ENCODE measurements at places on chromosomes 1 and 21.

- no peak for DNase-seq
Observed at GRCh38 chr1:145871994-145872924, 13.4 kb upstream of the PIAS3 start.

DNA sequence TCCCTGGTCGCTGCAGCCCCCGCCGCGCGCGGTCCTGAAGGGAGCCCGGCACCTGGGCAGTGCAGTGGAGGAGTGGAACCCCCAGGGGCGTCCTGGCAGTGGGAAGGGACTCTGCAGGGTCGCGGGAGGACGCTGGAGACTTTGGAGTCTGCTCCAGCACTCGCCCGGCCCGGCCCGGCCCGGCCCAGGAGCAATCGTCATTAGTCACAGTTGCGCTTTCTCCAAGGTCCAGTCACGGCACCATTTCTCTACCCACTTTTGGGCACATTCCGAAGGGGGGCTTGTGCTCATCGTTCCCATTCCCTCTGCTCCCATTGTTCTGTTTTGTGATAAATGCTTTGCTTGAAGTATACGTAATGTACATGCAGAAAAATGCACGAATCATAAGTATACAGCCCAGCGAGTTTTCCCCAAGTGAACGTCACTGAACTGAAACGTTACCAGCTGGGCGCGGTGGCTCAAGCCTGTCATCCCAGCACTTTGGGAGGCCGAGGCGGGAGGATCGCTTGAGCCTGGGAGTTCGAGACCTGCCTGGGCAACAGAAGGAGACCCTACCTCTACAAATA lies 999 bp downstream of the THAP3 start:
- DNase-seq: no peak

GRCh38 chr1:213083112-213083445 lies 32.0 kb downstream of the RPS6KC1 start:
- DNase-seq: no peak

DNA sequence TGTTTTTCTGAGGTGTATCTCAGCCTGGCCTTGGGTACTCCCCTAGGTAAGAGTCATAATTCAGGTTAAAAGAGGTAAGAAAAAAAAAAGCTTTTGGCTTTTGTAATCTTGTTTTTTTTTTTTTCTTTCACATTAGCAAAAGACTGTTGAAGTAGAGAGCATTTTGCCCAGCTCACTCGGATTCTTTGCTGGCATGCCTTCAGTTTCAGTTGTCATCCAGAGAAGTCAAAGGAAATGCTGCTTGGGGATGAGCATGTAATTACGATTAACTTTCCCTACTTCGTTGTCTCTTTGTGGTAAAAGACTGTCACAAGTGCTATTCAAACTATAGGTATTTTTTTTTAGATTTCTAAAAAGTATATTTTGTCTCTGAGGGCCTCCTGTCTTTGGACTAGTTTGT lies 6.3 kb downstream of the BACH1 start:
- DNase-seq: no peak

- no peak for DNase-seq
Observed at GRCh38 chr1:25871086-25871703, 4.3 kb downstream of the PAQR7 start.

- DNase-seq: no peak
Observed at GRCh38 chr1:229046251-229046853, 224.6 kb upstream of the RAB4A start.

- DNase-seq: no peak
Observed at GRCh38 chr1:187961895-187962294, 1133.1 kb downstream of the PLA2G4A start.

DNA sequence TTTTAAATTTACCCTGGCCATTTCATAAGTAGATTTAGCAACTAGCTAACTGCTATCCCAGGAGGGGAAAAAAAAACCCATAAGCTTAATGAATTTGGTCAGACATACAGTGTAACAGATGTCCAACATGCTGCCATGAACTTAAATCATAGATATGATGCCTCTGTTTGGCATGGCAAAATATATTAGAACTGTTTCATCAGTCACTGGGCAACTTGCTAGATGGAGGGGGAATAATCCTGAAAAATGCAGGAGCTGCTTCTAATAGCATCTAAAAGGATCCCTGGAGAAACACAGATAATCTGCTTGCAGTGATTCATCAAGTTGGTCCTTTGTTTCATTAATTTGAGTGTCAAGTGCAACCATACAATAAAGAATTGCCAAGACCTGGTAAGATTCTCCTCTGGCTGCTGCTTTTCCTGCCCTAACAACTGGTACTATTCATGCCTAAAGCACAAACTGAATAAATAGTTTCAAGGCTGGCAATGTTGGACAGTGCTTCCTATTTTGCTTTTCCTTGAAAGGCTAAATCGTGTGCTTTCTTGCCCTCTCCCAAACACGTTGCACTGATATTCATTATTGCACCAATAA lies 1.5 kb upstream of the ST6GALNAC5 start:
- DNase-seq: no peak

- DNase-seq: peak; percentile 25
Observed at GRCh38 chr1:93262645-93263044, 82.1 kb downstream of the CCDC18 start.

All from DND-41 (cell line).